ENCODE measurements at places on chromosomes 2 and 18. TPM values are rescaled to one million over a fixed set of nuclear protein-coding genes. Genes with fewer than 3 reads are reported as not detected.

UPP2 gene
- total RNA-seq = not detected

DNA sequence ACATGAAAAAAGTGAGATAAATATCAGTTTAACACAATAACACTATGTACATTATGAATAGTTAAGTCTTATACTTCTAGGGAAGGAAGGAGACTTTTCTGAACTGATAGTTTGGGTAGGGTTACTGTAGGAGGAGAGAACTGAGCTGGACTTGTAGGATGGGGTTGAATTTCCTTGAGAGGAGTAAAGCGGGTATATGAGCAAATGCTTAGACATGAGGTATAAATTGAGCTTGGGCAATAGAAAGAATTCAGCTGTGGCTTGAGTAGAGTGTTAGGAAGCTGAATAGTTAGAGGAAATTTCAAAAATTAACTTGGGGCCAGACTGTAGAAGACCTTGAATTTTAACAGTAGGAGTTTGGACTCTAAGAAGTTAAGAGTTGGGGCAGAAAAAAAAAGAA, 45.1 kb downstream of the LCLAT1 start:
- DNase-seq = no peak

SFT2D3 gene
- 8.7 TPM for total RNA-seq

MPPE1 gene
- total RNA-seq = 26.6 TPM

- DNase-seq = peak; percentile 32
Measured at GRCh38 chr2:12816379-12817306, 99.9 kb downstream of the TRIB2 start.

- DNase-seq = no peak
Measured at GRCh38 chr2:220682616-220683015, 889.5 kb downstream of the EPHA4 start.

DNA sequence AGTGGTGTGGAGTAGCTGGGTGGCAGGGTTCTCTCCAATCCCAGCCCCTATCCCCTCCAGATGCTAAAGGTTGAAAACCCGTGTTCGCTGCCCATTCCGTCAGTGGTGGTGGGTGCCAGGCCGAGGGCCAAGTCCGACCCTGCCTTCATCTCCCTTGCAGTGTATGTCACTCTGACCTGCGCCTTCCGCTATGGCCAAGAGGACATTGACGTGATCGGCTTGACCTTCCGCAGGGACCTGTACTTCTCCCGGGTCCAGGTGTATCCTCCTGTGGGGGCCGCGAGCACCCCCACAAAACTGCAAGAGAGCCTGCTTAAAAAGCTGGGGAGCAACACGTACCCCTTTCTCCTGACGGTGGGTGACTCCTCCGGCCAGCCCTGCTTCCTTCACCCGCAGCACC, 12.9 kb downstream of the SAG start:
- no peak for DNase-seq

DNA sequence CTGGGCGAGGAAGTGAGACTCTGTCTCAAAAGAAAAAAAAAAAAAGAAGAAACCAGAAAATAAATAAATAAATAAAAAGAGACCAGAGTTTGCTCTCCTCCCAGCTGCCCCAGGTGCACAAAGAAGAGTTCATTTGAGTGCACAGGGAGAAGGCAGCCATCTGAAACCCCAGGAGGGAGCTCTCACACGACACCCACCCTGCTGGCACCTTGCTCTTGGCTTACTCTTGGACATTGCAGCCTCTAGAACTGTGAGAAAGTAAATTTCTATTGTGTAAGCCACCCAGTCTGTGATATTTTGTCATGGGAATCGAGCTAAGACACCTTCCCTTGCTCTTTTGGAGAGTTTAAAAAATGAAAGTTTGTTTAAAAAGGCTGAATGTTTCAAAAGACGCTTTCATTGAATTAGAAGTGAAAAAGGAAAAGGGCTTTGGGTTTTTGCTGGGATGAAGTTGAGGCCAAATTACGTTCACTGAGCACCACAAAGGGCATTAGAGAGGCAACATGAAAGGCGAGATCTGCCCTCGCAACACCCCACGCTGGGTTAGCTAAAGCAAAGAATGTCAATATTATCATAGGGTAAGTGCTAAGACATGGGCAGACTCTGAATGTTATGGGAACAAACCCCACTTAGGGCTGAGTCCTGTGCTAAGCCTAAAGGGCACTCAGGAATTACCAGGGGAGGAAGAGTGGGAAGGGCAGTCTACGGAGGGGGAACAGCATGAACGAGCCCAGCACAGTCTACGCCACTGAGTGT, 128.9 kb upstream of the RIOK3 start:
- DNase-seq = no peak

DNA sequence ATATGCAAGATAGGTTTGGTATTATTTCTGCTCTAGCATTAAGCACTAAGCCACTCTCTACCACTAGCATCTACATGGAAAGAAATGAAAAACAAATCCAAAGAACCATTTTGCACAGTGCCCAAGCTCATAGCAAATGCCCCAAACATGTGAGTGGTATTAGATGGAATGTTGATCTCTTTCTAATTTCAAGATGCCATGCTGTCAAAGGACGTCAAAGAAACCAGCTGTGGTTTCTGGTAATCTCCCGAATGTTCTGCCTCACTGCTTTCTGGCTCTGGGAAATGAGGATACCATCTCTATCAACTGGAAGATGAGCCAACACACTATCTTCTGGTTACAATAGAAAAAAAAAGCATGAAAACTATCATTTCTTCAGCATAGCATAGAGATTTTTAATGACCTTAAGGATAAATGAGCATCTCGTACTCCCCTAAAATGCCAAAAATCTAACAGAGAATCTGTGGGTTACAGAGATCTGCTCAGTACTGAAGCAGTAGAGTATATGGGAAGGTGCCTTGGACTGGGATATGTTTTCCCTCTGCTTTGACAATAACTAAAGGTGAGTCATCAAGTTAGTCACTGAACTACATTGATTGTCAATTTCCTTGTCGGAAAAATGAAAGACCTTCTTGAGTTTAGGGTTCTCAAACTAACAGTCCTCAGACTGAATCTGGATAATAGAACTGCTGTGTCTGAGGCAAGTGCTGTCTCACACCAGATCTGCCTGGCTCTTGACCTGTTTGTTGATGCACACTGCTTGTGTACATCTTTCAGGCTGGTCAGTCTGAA, 244.8 kb upstream of the NCKAP5 start:
- peak; percentile 73 for DNase-seq

SCN9A gene
- 7.2 TPM for total RNA-seq

CFC1 gene
- total RNA-seq = not detected

DNA sequence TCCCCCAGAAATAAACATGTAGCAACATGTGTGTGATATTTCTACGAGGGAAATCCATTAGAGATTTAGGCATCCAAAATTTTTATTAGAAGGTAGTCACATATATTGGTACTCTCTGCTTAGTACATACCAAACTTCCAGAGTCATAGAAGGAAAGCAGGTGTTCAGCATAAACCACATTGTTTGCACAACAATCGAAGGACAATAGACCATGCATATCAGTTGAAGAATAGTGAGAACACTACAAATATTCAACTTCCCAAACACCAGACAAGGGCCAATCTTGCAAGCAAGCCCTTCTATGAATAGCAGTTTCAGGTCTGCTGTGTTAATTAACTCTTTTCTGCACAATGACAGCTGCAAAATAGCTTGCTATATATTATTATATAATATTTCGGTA, 702.2 kb downstream of the ERBB4 start:
- no peak for DNase-seq

LDLRAD4 gene
- total RNA-seq = 5.8 TPM

DNA sequence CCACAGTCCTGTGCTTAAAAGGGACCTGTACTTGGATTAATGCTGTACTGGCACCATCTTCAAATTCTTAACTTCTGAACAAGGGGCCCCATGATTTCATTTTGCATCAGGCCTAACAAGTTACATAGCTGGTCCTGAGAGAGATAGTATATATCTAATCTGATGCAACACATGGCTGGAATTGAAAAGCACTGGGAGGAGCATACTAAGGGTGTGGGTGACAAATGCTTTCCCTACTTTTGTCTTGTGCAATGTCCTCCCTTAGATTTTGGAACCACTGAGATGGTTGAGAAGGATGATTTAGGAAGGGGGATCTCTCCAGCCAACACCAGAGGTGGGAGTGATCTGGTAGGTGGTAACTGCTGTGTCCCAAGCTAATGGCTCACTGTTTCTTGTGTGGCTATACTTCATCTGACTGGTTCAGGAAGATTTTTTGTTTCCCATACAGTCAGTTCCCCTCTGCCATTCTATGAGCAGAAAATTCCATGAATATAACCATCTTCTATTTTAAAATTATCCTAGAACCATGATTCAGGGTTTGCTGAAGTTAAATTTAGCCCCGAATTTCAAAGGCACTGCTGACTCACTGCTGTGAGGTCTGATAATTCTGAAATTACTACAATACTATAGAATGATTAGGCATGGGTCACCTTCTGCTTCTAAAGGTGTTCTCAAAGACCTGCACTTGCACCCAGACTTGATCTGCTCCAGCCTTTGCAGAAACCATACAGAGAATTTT, 108.3 kb upstream of the NCKAP5 start:
- DNase-seq = no peak

GAD1 gene
- total RNA-seq = 0.82 TPM

DNA sequence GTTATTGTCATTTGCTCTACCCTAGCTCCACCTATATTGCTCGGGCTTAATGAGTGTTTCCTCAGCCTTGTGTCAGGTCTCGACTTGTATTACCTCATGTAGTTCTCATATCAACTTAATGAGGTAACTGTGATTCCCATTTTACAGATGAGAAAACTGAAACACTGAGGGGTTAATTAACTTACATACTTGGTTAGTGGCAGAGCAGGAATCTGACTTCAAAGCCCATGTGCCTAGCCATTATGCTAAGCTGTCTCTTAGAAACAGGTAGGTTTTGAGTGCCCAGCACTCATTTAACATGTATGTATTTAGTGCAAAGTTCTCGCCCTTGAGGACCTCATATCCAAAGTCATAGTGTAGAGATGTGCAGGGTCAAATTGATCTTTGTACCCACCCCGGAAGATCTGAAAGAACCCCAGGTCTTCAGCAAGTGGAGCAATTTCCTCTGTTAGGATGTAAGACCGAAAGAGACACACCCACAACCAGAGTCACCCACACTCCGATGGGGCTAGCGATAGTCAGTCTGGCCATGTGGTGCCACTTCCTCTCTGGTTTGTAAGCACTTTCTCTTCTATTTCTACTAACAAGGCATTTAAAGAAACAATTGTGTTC, 121.0 kb upstream of the SLC39A10 start:
- no peak for DNase-seq

GRCh38 chr18:24534271-24534670, 73.8 kb downstream of the HRH4 start:
- no peak for DNase-seq

DNA sequence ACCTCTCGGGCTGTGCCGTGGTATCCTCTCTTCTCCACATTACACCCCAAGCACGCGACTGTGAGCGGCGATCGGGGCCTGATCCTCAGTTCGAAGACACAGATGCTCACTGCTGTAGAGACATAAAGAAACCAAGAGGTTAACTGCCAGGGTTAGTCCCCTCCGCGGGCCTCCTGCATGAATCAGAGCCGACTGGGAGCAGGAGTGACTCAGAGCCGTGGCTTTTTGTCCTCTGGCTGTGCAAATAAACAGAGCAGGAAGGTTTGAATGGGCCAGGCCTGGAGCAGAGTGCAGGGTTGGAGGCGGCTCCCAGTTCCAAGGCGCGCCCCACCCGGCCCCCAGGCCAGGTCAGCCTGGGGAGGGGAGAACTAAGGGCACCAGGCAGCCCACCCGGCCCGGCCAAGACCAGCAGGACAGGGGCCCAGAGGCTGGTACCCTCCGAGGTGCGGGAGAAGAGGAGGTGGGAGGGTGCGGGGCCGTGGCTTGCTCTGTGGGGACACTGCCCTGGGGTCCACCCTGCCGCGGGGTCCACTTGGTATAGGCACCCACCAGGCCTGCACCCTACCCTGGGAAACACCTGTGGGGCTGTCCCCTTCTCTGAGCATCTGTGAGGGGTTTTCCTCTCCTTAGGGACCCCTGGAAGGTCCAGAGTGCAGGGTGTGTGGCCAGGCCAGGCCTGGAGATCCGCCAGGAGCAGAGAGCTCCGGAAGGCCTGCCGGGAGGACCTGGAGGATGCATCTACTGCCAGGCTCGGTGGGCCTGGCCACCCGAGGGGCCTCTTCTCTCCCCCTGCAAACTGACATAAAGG, 16.5 kb downstream of the TWIST2 start:
- DNase-seq = peak; percentile 94

GRCh38 chr2:238905644-238906043, 57.8 kb downstream of the TWIST2 start:
- DNase-seq = no peak

ZBTB7C gene
- total RNA-seq = 1.1 TPM

GRCh38 chr2:46803547-46803878, 112.1 kb downstream of the MCFD2 start:
- DNase-seq = no peak

- no peak for DNase-seq
Measured at GRCh38 chr2:196607073-196607472, 32.4 kb upstream of the CCDC150 start.

- no peak for DNase-seq
Measured at GRCh38 chr18:45690975-45691815, 32.8 kb upstream of the SLC14A1 start.

- DNase-seq = no peak
Measured at GRCh38 chr2:12090590-12090989, 344.2 kb downstream of the LPIN1 start.

DNA sequence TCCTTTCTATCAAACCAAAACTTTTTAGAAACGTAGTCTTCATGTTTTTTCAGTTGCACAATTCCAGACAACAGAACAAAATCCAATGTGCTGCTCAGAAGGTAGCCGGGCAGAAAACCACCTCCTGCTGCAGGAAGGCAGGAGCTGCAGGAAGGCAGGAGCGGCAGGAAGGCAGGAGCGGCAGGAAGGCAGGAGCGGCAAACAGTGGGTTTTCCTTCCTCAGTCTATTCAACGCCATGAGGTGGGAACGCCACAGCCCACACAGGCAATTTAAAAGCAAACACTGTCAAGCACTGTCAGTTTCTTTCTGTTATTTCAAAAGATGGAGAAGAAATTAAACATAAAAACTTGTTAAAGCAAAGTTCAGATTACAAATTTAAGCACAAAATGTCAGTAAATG, 601.2 kb upstream of the SALL3 start:
- no peak for DNase-seq

LTBP1 gene
- total RNA-seq = 39.5 TPM

DNA sequence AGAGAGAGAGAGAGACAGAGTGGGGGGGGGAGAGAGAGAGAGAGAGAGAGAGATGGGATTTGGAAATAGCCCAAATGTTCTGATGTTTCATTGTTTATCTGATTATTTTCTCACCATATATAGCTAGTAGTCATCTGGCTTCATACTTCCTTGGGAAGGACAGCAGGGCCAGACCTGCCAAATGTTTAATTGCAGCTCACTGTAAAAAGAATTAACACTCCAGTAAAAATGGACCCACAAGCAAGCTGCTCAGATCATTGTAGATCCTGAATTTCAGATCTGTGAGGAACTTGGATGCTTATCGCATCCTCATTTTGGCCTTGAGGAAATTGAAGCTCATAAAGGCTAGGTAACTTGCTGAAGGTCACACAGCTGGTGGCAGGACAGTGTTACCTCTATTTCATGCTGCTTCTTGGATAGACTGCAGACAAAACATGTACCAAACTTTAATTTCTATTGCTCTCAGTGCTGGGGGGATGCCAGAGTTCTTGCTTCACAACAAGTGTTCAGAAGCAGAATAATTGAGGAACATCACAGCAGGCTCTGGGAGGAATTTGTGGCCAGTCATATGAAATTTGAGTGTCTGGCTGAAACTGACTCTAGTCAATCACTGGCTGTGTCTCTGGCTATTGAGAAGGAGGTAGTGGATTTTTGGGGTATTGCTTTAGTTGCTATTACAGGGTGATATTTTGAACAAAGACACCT, 223.5 kb downstream of the PIK3C3 start:
- DNase-seq = no peak

Measured in kidney epithelial cell (primary cell).